ENCODE measurements at places on chromosomes 2 and 18.
A peak's percentile ranks its signal among the peaks of the same experiment; 100 is the strongest.

DNA sequence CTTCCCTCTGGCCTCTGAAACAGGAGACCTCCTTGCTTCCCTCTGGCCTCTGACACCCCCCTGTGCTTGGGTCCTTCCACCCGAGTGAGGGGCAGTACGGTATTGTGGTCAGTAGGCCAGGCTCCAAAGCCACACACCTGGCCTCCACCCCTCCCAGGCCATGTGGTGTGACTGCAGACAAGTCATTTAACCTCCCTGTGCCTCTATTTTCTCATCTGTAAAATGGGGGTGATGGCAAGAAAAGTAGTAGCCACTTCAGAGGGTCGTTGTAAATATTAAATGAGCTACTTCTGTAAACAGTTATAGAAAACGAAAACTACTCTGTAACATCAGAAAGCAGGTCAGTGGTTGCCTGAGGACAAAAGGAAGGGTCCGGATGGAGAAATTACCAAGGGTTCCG is 74.2 kb downstream of the SMAD7 start:
- no peak for DNase-seq

DNA sequence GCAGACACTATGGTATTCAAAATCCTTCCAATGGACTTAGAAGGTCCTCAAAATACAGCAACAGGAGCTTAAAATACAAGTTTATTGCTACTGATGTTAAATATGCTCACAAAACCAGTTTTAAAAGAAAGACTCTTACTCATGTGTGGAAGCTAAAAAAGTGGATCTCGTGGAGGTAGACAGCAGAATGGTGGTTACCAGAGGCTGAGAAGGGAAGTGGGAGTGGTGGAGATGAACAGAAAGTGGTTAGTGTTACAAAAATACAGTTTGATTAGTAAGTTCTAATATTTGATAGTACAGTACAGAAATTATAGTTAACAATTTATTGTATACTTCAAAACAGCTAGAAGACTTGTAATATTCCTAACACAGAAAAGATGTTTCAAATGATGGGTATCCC is 12.1 kb downstream of the ADAM17 start:
- DNase-seq = no peak

DNA sequence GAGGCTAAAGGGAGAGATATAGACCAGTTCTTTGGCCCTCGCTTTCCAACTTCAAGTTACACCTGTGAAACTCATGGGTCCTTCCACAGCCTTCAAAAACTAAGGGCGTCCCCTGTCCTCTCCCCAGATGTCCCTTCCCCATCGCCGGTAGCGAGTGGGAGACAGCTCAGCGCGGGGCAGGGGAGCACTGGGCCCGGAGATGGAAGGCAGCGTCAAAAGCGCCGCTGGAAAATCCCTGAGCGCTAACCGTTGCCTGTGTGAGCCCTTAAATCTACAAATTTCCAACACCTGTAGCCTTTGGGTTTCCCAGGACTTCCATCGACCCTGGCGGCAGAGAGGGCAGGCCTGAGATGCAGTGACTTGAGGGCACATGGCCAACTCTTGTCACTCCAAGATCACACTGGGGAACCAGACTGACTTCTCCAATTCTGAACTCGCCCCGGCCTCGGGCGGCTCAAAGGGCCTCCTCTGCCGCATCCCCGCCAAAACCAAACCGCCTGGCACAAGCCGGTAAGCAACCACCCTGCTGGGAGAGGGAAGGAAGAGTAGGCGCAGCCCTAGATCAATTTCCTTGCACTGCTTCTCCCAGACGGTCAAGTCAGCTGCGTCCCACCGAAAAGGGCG is 879 bp upstream of the EPAS1 start:
- DNase-seq = no peak

DNA sequence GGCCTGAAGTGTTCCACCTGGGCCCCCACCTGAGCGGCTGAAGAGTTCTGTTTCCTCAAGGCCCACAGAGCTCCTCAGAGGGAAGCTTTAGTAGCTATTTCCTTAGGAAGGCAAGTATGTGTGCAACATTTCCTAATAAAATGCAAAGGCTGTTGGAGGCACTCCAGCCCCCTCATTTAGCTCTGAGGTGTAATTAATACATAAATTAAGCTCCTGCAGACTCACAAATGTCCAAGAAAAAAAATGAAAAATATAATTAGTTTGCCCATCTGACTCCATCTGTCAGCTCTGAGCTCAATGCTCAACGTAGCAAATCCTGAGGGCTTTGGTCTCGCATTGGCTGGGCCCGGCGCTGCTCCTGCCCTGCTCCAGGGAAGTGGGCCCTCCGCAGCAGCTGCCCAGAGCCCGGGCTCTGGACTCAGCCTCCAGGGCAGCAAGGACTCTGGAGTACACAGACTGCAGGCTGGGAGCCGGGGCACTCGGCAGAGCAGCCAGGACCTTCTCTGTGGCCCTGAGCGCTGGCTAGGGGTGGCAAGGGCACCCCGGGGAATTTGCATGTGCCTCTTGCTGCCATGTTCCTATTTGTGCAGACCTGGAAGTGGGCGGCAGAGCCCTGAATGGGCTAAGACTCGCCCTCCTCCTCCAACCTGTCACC is 23.4 kb upstream of the C1QL2 start:
- no peak for DNase-seq

GRCh38 chr2:25512707-25513106 is 160.7 kb downstream of the DTNB start:
- no peak for DNase-seq

GRCh38 chr2:37713258-37713700 is 41.8 kb upstream of the CDC42EP3 start:
- peak; percentile 92 for DNase-seq

GRCh38 chr2:38115216-38116032 is 39.5 kb upstream of the CYP1B1 start:
- DNase-seq = peak; percentile 83

DNA sequence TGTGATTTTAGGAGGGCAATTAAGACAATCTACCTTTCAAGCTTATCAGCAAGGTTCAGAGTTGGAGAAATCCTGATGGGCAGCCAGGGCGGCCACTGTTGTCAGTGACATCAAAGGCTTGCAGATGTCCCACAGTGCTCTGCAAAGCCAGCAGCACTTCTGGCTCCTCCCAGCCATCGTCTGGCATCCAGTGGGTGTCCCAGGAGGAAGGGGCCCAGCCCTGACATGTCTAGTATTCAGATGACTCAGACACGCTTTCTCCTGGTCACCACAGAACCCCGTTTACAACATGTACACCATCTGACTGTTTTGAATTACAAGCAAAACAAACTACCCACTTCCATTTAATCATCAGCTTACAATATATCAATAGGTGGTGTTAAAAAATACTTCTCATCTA is 61.4 kb downstream of the CYRIA start:
- DNase-seq = peak; percentile 64

DNA sequence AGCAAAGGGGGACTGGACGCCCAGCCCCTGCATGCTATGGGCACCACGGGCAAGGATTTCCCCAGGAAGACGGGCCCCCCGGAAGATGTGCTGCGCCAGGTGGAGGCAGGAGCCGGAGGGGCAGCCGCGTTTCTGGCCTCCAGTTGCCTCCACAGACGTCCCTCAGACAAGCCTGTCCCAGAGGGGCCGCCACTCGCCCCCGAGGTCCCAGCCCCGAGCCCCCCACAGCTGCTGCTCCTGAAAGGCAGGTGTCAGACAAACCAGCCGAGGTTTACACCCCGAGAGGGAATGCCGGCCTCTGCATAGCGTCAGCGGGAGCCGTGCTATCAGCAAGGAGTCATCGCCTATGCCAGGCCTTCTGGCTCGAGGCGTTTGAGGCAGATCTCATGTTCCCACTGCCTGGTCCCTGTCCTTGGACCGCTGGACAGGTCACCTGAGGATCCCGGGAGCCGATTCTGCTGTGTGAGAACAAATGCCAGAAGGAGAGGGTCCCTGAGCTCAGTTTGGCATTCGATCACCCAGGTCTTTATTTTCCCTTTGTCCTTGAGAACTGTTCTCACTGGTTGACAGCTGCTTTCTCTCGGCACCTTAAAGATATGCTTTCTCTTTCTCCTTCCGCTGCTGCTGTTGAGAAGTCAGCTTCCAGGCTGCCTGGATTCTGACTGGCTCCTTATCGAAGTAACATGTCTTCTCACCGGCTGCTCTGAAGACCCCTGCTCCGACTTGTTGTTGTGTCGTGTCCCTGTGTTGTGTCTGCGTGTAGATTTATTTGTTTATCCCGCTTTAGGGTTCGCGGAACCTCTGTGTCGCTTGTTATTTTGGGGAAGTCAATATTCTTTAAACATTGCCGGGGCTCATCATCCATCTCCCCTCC is 20.6 kb downstream of the CROCC2 start:
- DNase-seq = no peak

DNA sequence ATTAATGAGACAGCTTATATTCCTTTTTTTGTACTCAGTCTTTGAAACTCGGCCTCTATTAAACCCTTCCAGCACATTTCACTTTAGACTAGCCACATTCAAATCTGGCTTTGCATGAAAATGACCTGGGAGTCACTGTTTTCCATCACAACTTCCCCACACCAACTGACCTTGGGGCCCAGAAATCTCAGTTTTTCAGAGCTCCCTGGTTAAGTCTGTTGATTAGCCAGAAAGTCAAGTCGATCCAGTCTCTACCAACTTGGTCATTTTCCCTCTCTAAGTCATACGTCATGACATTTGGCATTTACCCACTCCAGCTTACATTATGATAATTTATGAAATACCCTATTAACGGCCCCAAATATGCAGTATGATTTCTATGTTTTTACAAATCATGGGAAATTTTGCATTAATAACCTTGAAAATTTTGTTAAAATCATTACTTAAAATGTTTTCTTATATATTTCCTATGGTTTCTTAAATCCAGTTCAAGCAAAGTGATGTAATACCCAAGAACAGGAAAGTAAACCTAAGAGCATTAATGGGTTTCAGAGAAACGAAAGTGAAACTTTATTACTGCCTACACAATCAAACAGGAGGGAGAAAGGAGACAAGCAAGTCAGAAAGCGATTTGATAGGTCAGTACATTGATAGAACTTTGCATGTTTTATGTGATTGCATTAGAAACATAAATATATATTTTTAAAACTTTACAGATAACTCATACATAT is 77.1 kb downstream of the SPATS2L start:
- DNase-seq = no peak

GRCh38 chr2:29765721-29766120 is 155.7 kb downstream of the ALK start:
- DNase-seq = no peak

GRCh38 chr18:21664069-21664468 is 40.5 kb downstream of the ABHD3 start:
- no peak for DNase-seq

- no peak for DNase-seq
Observed at GRCh38 chr2:159737292-159737916, 25.1 kb downstream of the MARCHF7 start.

DNA sequence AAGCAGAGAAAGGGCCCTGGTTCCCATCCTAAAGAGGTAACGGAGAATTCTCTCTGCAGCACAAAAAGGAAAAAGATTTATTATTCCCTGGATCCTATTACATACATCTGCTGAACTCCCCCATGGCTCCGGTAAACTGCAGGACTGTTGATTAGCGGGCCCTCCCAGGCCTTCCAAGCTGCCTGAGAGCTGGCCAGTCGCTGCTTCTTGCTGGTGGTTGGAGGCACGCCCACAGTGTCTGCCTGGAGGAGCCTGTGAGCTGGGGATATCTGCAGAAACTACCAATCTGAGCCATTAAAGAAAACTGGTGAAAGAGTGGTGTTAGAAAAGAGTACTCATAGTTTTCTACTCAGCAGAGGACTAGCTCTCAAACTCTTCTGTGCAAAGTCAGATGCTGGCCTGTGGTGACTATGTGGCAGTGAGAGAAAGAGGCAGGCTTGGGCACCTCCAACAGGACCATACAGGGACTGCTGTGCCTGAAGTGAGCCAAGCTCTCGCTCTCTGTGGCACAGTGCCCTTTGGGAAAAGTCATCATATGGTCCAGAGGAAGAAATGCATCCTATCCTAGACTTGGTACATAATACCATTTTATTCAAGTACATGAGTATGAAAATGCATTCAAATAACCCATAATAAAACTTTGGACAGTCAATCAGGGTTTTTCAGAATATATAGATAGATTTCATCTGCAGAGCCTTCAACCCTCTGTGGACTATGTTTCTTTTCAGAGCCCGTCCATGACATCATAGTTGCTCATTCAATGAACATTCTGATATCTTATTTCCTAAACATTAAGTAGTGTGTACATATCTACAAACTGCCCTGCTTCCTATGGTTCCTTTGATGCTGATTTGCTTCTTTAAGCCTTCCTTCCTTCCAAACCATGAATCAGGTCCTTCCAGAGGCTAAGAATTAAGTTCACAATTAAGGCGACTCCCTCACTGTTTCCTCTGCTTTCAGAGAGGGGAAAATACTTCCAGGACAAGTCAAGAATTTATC is 242.0 kb upstream of the LYPD1 start:
- DNase-seq = peak; percentile 7

GRCh38 chr18:10797896-10798295 is 272.1 kb downstream of the NAPG start:
- DNase-seq = no peak

DNA sequence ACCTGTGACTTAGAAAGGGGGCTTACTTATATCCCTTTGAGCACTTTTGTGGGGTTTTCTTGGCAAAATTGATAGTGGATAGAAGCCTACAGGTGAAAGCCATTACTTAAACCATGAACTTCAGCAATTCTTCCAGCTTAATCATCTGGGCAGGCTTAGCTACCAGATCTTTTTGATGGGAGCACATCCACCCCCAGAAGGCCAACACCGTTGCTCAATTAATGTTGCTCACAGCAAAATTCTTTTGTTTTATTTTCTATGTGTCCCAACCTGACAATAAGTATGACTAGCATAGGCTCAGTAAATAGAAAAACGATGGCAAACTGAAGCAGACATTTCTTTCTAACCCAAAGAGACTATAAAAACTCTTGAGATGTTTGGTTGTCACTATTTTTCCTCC is 269.4 kb upstream of the TCF4 start:
- no peak for DNase-seq

DNA sequence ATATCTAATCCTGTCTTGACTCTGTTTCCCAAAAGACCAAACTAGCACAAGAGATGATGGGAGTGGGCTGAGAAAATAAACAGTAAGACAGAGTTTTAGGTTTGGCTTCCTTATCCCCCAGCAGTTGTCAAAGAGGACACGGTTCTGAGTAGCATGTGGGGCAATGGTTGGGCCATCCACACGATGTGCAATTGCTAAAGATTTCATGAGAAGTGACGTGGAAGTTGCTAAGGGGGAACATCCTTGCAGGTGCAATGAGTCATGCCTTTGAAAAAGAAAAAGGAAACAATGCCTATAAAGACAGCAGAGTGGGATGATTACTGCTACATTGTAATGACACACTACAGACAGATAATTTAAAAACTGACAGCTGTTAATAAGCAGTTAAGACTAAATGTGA is 1395.8 kb downstream of the LRP1B start:
- DNase-seq = no peak

- DNase-seq = no peak
Observed at GRCh38 chr18:13485182-13485581, 241.2 kb downstream of the FAM210A start.

GRCh38 chr2:200787351-200788120 is 24.2 kb upstream of the BZW1 start:
- peak; percentile 96 for DNase-seq

DNA sequence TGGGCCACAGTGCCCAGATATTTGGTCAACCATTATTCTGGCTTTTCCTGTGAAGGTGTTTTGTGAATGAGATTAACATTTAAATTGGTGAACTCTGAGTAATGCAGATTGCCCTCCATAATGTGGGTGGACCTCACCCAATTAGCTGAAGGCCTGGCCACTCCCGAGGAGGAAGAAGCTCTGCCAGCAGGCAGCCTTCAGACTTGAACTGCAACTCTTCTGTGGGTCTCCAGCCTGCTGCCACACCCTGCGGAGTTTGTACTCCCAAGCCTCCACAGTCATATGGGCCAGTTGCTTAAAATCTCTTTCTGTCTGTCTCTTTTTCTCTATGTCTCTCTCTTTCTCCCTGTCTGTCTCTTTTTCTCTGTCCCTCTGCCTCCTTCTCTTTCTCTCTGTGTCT is 262.7 kb downstream of the MYCN start:
- DNase-seq = no peak

GRCh38 chr2:27251766-27252165 is 11.1 kb downstream of the SLC30A3 start:
- no peak for DNase-seq

All from brain microvascular endothelial cell (primary cell).